ENCODE measurements at places on chromosomes 11 and 22. TPM values are rescaled to one million over a fixed set of nuclear protein-coding genes. Genes with fewer than 3 reads are reported as not detected.
A peak's percentile ranks its signal among the peaks of the same experiment; 100 is the strongest.

- no peak for DNase-seq
These were observed 718 bp downstream of the FADS2 start for GRCh38 chr11:61828629-61829407.

- no peak for DNase-seq
These were observed 62.9 kb upstream of the B3GAT1 start for GRCh38 chr11:134474942-134475341.

GRCh38 chr11:105910095-105910715 lies 111.8 kb downstream of the MSANTD4 start:
- peak; percentile 43 for DNase-seq

GRCh38 chr11:130243816-130244215 lies 70.9 kb downstream of the ZBTB44 start:
- no peak for DNase-seq

DNA sequence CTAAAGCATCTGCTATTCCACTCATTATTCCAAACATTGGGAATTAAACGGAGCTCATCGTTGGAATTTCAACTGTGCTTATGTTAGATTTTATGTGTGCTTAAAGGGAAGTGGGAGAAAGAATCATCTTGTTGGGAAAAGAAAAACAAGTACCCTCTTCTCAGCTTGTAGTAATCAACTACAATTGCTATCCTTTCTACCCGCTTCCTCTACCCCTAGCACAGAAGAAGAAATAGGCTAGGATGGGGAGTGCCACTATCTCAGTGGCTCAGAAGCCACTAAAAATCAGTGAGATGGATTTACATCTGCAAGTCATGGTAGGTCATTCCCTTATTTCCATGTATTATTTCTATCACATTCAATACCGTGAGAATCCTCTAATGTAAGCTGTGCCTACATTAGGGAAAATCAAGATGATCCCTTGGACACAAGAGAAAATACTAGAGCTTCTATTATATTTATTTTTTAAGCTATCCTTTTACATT lies 97.9 kb upstream of the CD44 start:
- DNase-seq: no peak

GRCh38 chr11:83151274-83151977 lies 5.5 kb upstream of the PCF11 start:
- no peak for DNase-seq

KCNQ1OT1 gene
- 0.17 TPM for total RNA-seq

Data from H4 (cell line).